Fibroblast of villous mesenchyme (primary cell): ENCODE measurements at places on chromosomes 6 and 20.

DNA sequence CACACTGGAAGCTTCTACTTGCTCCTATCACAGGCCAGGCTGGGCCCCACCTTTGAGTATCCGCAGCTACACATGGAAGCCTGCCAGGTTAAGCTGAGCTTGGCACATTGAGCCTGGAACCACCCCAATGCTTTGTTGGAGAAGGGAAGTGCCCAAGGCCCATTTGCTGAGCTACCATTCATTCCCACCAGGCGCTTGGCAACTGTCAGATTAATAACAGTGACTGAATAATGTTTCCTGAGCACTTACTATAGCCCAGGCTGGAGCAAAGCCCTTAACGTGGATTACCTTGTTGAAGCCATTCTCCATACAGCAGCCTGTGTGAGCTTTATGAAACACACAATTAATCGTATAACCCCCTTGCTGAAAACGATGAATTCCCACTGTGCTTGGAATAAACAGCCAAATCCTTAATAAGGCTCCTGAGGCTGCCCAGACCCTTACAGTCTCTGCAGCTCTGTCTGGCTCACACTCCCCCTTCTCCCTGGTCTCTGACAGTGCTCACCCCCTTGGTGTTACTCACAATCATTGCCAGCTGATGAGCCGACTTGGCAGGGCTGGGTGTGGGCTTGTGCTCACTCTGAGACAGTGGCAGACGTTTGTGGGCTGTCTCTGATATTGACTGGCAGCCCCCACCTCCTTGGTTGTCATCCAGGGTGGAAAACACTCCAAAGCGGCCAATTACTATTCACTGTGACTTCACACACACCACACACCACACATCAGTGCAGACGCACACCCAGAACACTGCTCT, 357.1 kb downstream of the MAFB start:
- DNase-seq, result no peak

- no peak for DNase-seq
These were observed 5.2 kb upstream of the MANEA start for GRCh38 chr6:95572098-95572497.

DNA sequence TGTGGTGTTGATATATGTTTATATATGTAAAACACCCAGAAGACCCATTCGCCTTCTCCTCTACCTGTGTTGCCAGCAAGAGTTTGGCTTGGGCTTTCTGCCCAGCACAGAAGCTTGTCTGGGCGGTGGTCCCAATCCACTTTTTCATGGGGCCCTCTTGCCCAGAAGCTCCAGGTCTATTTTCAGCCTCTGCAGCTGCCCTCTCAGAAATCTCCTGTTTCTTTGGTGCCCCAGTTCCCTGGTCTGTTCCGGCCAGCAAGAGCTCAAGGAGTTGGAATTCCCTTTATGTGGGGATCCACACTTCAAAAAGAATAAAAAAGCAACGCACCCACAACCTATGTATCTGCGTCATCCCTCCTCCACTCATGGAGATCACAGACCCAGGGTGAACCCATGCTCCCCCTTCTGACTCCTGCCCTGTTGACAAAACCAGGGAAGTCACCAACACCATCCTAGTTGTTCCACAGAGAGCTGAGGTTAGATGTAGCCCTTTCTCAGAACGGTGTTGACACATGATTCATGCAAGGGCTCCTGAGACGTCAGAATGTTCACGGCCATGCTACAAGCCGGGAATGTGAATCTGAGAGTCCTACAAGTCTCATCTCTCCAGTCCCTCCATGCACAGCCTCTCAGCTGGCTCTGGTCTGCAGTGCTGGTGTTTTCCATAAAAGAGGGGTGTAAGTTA, 156.8 kb upstream of the RIN2 start:
- DNase-seq, result no peak

DNA sequence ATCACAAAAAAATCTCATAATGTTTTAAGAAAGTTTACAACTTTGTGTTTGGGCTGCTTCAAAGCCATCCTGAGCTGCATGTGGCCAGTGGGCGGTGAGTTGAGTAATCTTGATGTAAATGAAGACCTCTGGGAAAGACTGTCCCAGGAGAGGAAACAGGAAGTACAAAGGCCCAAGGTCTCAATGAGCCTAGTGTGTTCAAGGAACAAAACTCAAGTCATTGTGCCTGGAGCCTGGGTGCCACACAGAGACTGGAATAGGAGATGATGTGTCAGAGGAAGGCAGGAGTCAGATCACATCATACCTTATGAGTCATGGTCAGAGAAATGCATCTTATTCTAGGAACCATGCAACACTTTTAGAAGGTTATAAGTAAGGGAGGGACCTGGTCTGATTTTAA, 51.5 kb downstream of the COL19A1 start:
- peak; percentile 21 for DNase-seq

DNA sequence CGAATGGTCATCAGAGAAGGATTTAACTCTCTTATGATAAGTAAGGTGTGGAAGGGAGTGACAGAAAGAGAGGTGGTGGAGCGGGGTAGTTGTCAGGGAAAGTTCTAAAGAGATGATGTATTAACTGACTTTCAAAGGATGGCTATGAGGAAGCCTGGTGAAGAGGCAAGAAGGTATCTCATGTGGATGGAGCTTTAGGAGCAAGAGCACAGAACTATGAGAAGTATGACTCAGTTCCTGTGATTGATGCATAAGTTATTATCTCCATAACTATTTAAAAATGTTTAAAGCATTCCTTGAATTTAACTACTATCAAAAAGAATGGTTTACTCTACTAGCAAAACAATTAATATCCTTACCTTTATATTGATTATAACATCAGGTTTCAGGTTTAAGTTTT, 28.8 kb downstream of the AK9 start:
- no peak for DNase-seq

- no peak for DNase-seq
These were observed 63.5 kb upstream of the ASCC3 start for GRCh38 chr6:100944644-100945043.

- no peak for DNase-seq
These were observed 133.4 kb downstream of the CEBPB start for GRCh38 chr20:50323777-50324775.

GRCh38 chr6:167714152-167714551, 112.6 kb upstream of the AFDN start:
- no peak for DNase-seq

GRCh38 chr6:14180609-14181008, 63.0 kb downstream of the CD83 start:
- no peak for DNase-seq

DNA sequence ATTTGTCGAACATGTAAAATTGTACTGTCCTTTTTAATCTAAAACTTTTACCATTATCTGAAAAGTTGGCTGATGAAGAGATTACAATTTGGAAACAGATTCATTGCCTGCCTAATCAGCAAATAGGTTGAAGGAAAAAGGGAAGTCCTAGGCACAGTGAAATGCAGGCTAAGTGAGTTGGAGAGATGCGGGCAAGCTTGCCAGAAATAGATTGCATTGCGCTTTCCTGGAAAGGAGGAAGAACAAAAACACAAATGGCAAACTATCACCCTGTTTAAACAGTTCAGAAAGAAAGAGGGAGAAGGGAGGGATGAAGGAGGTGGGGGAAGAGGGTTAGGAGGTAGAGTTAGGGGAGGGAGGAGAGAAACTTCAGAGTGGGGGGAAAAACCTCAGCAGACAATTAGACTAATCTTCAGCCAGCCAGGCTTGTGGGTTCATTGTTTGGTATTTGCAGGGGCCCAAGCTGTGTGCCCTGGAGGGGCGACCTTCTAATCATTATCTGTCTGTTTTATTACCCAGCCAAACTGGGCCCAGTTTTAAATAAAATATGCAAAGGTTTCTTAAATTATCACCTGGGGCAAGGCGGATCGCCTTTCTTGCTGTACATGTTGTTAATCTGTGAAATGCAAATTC, 465.2 kb downstream of the TFAP2B start:
- DNase-seq, result no peak

- DNase-seq, result no peak
These were observed 133.8 kb downstream of the CLIC5 start for GRCh38 chr6:45881705-45882467.

- peak; percentile 21 for DNase-seq
These were observed 891 bp downstream of the RSPO3 start for GRCh38 chr6:127119102-127120022.

DNA sequence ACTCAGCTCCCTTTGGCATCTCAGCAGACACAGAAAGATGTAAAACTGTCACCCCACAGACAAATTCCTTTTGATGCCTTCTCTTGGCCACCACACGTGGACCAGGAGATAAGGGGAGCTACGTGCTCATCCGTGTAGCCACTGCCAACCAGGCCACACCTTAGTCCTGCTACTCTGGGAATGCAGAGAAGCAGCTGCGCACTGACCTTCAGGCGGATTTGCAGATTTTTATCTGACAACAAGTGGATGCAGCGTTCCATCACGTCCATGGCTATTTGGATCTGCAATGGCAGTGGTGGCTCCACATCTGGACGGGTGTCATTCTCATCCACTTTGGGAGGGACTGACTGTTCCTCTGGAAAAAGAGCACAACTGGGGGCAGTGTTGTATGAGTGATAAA, 30.8 kb downstream of the TTI1 start:
- no peak for DNase-seq

DNA sequence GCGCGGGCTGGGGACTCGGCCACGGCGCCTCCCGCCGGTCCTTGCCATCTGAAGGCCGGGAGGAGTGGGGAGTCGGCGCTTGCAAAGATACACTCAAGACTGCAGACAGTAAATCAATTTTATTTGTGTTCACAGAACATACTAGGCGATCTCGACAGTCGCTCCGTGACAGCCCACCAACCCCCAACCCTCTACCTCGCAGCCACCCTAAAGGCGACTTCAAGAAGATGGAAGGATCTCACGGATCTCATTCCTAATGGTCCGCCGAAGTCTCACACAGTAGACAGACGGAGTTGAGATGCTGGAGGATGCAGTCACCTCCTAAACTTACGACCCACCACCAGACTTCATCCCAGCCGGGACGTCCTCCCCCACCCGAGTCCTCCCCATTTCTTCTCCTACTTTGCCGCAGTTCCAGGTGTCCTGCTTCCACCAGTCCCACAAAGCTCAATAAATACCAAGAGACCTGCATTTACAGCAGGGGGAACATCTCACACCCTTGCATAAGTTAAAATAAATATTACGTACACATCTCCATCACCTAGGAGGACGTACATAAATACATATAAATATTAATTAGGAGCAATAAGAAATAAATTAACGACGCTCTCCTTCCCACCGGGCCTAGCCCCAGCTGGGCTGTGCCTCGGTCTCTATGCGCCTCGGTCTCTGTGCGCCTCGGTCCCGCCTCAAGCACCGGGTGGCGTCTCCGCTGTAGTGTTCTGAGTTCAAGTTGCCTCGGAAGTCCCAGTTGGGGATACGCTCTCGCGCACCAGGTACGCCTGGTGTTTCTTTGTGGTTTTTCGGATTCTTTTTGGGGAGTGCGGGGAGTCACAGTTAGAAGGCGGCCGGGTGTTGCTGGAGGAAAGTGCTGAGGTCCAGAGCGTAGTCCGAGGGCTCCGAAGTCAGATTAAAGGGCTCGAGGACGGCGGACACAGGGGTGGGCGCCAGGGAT, 889 bp upstream of the FLOT1 start:
- peak; percentile 43 for DNase-seq

GRCh38 chr6:154247119-154247861, 109.3 kb downstream of the IPCEF1 start:
- DNase-seq, result no peak

- DNase-seq, result no peak
These were observed 1.0 kb downstream of the SALL4 start for GRCh38 chr20:51801122-51801822.

DNA sequence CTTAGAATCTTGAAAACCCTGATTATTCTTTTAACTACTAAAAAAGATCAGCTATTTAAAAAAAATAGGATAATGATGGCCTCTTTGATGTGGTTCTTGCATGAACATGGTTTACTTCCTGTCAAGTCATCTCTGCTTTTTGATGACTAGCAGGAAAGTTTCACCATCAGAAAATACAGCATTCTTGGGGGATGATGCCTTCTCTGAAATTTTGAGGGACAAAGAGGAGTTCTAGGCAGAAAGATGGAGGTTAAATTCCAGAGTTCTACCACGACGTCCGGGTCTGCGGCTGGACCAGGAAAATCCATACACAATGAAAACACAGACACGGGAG, 130.4 kb downstream of the OLIG3 start:
- DNase-seq, result no peak

- DNase-seq, result no peak
These were observed 13.8 kb downstream of the SYTL3 start for GRCh38 chr6:158663625-158664165.

DNA sequence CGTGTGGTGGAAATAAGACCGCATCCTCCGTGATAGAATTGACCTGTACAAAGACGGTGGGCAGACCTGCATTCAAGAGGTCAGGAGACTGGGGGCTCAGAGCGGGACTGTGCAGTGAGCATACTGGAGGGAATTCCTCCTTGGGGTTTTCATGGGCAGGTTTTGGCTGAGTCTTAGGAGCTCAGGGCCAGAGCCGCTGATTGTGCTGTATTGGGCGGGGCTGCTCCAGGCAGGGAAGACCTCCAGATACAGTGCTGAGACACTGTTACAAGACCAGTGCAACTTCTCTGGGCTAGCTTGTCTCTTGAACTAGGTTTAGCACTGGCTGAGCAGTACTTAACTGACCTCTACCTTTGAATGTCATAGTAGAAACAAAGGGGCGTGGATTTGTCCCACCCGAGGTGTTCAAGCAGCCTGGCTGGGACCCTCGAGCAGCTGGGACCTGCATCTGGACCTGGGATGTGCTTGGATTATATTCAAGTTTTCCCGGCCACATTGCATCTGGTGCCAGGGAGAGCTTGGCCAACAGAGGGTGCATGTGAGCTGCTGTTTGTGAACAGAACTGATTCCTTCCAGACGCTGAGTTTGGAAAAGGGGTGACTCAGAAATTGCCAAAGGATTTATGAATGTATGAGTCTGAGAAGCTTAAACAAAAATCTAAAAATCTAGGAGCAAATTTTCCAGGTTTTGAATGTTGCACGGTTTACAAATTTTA, 33.4 kb upstream of the SLC22A1 start:
- peak; percentile 85 for DNase-seq

DNA sequence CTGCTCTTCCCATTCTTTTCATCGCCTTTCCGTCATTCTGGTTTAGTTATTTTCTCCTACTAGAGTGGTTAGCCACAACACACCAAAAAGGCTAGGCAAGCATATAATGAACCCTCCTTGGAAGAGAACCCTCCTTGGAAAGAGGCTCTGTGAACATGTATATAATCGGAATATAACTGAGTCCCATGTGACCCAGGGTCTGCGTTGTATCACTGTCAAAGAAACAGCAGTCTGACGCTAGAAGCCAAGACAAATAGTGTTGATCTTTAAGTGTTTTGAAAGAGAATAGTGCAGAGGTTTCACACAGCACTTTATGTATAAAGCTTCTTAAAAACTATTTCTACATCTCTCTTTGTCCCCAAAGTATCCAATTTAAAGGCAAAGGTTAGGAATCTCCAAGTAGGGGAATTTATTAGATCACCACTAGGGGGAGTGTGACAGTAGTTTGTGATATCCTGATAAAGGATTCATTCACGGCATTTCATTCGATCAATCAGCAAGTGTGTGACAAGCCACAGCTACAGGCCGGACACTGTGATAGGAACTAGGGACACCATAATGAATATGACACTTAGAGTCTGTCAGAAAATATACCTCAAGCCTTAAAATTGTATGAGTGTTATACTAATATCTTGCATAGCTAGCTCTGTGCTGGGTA, 395.3 kb downstream of the CD109 start:
- peak; percentile 52 for DNase-seq
